ENCODE measurements at places on chromosomes 16 and 17.

DNA sequence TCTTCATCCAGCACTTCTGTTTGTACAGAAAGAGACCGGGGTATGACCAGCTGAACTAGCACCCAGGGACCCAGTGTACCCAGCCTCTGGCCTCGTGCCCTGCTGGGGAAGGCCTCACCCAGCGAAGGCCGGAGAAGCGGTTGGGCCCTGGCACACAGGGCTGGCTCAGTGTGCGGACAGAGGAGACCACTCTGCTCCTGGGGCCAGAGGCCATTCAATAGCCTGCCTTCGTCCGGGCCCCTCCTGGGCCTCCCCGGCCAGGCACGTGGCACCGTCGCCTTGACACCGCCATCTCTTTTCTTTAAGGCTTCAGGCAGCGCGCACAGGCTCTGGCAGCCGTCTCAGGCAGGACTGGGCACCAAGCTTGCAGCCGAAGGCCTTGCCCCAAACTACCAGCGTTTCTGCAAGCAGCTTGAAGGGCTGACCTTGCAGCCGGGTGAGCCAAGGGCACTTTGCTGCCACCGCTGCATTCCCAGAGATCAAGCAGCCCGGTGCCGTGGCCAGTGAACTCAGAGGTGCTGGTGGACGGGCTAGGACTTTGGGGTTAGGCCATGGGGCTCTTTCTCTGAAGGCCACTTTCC, 8.0 kb downstream of the TAX1BP3 start:
- no peak for DNase-seq

DNA sequence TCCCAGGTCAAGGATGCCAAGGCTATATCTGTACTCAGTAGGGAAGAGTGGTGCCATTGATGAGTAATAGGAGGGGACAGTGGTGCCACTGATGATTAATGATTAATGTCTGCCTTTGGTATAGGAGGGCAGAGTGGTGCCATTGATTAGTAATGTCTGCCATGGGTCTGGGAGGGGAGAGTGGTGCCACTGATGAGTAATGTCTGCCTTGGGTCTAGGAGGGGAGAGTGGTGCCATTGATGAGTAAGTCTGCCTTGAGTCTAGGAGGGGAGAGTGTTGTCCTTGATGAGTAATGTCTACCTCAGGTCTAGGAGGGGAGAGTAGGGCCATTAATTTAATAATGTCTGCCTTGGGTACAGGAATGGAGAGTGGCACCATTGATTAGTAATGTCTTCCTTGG, 507.8 kb upstream of the EEF2KMT start:
- no peak for DNase-seq

DNA sequence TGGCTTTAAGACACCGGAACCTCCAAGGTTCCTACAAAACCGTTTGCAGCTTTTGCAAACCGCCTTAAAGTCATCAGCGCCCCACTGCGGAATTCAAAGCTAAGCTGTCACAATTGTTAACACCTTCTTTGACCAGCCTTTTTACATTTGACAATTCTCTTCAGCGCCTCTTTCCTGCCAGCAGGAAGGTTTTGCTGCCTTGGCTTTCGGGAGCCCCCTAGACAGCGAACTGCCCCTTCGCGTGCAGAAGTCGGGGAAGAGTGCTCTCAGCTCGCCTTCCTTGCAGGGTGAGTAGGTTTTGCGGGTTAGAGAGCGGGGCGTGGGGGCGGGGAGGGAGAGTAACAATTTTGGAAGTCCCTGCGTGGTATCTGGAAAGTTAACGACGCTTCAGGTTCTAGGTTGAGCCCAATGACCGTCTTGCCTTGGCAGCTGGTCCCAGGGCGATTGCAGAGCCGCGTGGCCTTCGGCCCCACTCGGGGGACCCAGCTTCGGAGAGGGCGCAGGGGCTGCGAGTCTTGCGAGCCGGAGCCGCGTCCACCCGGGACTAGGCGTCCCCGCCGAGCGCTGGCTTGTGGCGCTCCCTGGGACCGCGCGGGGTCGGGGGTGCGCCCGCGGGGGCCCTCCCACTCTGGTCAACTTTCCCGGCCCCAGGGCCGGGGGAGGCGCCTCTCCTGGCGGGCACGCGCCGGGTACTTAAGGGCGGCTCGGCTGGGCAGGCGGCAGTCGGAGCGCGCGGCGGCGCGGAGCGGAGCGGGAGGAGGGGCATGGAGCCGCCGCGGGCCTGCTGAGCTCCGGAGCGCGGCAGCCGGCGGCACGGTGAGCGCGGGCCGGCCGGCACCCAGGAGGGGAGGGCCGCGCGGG, at the start of gene HAS3:
Gene HAS3, plus strand, starts transcription at position 153 of the 861 bp plus-strand sequence. CDS start 3,743 bp downstream, outside the sequence.
- peak; percentile 67 for DNase-seq

DNA sequence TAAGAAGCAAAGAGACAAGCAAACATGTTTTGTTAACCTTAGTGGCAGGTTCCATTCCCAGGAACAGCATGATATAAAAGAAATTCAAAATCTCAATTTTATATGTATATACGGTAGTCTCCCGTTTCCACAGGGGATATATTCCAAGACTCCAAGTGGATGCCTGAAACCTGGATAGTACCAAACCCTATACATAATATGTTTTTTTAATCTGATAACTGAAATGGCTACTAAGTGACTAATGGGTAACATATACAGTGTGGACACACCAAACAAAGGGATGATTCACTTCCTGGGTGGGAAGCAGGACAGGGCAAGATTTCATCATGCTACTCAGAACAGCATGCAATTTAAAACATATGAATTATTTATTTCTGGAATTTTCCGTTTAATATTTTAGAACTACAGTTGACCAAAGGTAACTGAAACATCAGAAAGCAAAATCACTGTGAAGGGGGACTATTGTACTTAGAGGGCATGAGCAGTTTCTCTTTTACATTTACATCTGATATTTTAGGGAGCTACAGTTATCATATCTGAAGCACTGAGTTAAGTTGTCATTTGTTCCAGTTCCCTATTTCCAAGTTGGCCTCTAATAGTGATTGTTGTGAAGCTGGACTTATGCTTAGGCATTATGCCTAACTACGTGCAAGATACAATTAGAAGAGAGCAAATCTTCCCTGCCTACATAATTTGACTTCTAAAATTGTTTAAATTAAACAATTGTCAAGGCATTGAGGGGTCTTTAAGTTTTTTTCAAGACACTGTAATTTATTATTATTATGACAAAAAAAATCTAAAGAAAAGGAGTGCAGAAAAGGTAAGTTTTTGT, 34.1 kb upstream of the ABCA6 start:
- no peak for DNase-seq

- peak; percentile 53 for DNase-seq
Observed at GRCh38 chr17:21286066-21286770, 1.7 kb downstream of the MAP2K3 start.

GRCh38 chr17:44014133-44014436, 678 bp downstream of the TMEM101 start:
- DNase-seq: no peak

- DNase-seq: no peak
Observed at GRCh38 chr17:12549499-12550041, 116.1 kb upstream of the MYOCD start.

GRCh38 chr16:8512941-8513624, 77.2 kb downstream of the TMEM114 start:
- no peak for DNase-seq

DNA sequence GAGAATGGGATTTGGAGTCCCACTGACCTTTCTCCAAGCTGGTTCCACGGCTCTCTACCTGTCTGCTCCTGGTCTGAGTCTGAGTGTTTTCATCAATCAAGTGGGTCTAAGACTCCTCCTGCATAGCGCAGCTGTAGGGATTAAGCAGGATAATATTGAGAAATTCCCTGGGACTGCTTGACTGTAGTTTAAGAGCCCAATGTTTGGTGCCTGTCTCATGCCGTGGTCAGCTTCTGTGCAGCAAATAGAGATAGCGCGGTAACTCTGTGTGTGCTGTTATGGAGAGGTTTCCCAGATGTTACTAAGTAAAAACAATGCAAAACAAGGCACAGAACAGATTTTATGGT, 21.4 kb downstream of the RPTOR start:
- DNase-seq: no peak

GRCh38 chr17:3754458-3755334, 31.0 kb downstream of the HASPIN start:
- peak; percentile 35 for DNase-seq

- no peak for DNase-seq
Observed at GRCh38 chr17:41767324-41768042, 19.0 kb downstream of the JUP start.

- DNase-seq: no peak
Observed at GRCh38 chr16:81424771-81425170, 19.8 kb upstream of the CMIP start.

DNA sequence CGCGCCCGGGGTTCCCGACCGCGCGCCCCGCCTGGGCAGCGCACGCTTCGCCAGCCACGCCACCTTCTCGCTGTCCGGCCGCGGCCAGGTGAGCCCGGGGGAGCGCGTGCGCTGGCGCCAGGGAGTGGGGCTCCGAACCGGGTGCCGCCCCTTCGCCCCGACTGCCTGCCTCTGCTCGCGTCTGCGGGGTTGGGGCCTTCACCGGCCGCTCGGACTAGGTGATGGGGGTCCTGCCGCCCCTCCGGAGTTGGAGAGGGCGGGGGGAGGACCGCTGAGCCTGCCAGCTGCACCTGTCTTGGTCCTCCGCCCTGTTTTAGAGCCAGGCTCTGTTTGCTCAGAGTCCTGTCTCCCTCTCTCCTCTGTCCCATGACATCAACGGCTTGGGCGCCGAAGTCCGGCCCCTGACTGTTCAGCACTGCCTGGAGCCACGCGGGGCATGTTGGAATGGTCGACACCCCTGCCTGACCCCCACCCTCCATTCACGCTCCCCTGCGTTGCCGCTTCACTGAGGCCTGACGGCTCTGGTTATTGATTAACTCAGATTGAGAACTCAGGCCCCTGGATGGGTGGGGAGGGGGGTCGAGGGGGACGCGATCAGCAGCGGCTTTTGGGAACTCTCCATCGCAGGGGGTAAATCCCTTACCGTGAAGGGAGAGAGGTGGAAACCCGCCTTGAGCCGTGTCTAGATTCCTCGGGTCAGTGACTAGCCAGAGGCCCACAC, 748 bp downstream of the SMTNL2 start:
- DNase-seq: no peak

All from NCI-H1092 treated with DMSO at 0.1 percent for 48 hours (cell line).